Stimulated activated CD8-positive, alpha-beta memory T cell treated with anti-CD3 and anti-CD28 coated beads, Interleukin-15, amount 100 ng/mL, for 48 hours (primary cell): ENCODE measurements at places on chromosomes 5 and 9.

DNA sequence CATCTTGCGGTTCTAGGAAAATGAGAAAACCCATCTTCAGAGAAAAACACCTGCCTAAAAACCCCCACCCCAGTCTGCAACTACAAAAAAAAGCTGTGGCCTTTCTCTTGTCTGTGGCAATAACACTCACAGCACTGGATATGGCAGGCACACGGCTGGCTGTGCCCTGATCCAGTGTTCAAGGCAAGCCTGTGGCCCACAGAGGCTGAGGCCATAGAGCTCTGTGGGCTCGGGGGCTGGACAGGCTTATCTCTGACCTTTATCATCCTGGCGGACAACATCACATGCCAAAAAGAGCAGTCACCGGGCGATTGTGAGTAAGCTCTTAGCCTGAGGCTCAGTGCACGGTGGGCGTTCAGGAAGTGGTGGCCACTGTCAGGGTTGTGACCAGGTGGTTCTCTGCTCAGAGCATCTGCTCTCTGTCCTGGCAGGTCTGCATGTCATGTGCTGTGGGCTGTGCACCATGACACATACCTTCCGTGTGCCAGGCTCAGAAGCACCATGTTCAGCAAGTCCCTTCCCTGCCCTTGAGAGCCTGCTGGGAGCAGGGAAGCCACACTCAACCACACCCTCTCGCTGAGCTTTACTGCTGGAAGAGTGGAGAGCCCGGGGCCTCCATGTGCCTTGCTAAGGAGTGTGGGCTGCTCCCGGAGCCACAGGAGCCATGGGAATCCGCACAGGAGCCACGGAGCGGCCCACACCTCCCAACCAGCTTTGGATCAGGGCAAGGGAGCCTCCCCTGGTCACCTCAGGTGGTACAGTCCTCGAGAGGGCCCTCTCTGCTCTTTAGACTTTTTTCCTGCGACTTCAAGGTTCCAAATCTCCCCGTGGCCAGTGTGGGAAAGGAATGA, 34.6 kb upstream of the WDR38 start:
- peak; percentile 13 for DNase-seq

DNA sequence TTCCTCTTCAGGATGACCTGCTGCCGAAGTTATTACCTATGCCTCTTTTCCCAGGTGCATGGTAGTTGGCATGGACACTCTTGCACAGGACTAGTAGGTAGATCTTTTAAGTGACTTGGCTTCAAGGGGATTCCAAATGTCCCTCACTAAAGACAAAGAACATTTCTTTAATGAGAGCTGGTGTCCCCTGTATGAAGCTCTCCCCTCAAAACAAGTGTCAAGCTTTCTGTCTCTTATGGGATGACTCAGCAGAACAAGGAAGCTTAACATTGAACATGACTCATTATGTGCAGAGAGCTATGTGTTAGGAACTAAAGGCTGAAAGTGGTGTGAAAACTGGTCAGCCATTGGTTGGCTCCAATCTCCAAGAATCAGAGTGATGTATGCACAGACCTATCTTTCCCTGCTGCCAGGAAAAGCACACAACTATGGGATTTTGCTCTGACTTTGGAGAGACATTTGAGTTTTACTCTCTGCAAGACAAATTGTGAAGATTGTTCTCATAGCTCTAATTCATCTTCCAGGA, 120.5 kb downstream of the PRDM6 start:
- no peak for DNase-seq

DNA sequence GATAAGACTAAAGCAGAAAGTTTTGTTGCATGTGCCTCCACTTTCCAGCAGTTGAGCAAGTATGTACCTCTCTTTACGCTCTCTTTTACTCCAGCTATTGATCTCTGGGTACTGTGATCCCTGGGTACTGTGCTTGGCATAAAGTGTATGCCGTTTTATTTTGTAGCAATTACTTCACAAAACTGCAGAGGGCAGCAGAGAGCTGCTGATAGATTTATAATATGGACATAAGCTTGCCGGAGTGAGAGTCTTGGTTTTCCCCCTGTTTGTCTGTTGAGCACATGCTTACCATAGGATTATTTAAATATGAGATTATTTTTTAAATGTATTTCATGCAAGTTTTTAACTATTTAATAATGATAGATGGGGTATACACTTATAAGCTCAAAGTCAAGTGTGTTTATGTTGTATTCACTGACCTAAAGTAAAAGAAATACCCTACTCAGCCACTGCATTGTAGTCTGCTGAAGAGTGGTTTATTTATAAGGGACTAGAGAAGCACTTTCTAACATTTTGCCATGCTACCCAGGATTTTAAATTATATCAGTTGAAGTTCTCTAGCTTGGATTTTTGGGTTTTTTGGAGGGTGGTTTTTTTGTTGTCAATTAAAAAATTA, 13.0 kb downstream of the TTC1 start:
- DNase-seq: peak; percentile 19

- no peak for DNase-seq
These were observed 269.5 kb downstream of the ARHGEF28 start for GRCh38 chr5:73895471-73895870.

GRCh38 chr5:96997265-96997859, 61.5 kb downstream of the LNPEP start:
- DNase-seq: no peak

DNA sequence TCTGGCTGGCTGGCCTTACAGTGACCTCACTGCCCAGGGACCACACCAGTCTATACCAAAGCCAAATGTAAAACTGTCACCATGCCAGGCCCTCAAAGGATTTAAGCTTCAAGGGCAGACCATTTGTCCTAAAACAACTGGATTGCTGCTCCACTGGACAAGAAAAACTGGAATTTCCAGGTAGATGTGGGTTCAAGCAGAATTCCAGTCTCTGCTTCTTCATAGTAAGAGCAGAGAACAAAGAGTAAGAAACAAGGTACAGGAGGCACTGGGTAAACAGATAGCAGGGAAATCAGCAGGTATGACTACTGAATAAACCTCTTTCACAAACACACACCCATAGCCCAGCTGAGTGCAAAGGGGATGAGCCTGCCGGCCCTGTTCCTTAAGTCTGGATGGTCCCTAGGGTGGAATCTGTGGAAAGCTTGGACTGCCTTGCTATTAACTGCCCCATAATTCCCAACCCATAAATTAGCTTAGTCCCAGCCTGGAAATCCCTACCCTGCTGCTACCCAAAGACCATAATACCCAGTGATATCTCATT, 5.5 kb downstream of the B4GALT1 start:
- DNase-seq: no peak

- no peak for DNase-seq
These were observed 568.2 kb upstream of the CDH18 start for GRCh38 chr5:20556115-20556763.

- no peak for DNase-seq
These were observed 59.9 kb upstream of the CER1 start for GRCh38 chr9:14782286-14783051.

DNA sequence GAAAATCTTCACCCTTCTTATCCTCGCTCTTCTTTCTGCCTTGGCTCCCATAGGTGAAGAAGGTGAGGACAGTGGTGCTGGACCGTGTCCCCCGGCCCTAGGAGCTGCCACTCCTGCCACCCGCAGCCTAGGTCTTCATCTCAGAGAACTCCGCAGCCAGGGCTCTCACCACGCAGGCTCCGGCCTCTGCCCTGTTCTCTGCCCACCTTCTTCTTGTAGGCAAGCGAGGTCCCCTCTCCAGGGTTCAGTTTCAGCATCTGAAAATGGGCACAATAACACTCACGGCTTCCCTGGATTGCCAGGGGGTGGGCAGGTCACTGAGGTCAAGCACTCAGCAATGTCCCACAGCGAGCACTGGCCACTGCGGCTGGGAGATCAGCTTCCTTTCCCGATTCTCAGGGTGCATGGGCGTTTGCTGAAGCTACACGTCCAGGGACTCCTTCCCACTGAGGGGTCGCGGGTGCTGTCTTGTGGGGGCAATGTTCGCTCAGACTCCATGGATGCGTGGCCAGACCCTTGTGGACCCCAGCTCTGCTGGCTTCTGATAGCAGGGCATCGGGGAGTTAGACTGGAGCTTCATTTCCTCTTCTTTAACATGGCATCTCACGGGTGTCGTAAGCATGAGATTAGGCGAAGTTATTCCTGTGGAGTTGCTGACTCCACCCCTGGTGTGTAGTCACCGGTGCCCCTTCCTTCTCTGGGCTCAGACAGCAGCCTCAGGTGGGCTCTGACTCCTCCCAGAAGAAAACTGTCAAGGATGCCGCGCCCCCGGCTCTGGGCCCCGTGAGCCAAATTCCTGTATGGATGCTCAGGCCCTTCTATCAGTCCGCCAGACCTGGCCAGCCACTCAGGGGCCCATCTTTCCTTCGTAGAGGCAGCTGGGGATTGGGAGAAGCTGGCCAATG, 145.1 kb upstream of the IRX2 start:
- DNase-seq: no peak

- DNase-seq: no peak
These were observed 293.1 kb upstream of the CDH6 start for GRCh38 chr5:30900367-30900766.

DNA sequence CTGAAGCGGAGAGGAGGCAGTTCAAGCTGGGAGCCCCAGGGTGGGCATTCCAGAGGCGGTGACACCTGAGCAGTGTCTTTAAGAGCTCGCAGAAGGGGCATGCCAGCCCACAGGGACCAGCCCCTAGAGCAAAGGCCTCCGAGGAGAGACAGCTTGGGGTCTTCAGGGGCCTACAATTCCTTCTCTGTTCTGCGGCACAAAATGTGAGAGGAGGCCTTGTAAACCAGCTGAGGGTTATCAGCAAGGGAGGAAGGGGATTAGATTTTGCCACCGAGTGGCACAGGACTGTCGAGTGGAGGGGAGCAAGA, 505 bp upstream of the SIGMAR1 start:
- no peak for DNase-seq

- DNase-seq: no peak
These were observed 9.0 kb upstream of the WNK2 start for GRCh38 chr9:93174976-93175375.

GRCh38 chr5:175718401-175719108, 60.7 kb downstream of the HRH2 start:
- DNase-seq: peak; percentile 23

- DNase-seq: no peak
These were observed 19.9 kb downstream of the URM1 start for GRCh38 chr9:128390813-128391711.

DNA sequence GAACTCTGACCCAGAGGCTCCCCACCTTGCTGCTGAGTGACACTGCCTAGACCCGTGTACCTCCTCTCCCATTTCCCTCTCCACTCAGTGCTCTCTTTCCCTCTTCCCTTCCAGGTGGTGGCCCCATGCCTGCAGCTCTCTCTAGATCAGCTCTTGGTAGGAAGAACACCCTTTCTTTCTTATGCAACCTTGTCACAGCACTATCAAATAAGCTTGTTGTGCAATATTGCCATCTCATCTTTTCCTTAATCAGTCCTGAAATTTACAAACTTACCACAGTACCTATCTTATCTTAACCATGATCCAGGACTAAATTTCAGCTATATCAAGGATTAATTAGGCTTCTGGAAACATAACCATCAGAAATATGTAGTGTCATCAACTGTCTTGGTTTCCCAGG, 88.6 kb downstream of the ZFAND5 start:
- no peak for DNase-seq

GRCh38 chr9:92035146-92035545, 80.1 kb downstream of the SPTLC1 start:
- DNase-seq: no peak

GRCh38 chr9:93435386-93435785, 16.1 kb upstream of the FAM120A start:
- DNase-seq: no peak

DNA sequence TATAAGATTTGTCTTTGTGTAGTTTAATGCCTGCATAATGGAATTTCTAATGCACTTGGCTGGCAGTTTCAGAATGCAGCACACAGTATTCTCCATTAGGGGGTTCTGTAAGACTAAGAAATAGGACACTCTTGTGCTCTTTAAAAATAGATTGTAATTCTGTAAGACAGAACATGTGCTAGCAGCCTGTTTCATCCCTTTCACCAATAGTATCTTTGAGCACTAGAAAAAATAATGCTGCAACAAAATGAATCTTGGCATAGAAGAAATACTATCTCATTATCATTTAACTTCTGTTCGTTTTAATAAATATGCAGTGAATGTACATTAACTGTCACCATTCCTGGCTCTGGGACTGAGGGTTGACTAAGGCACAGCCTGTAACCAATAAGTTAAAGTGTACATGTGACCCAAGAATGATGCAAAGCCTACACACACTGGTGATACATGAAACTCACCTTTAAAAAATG, 23.8 kb upstream of the ZNF622 start:
- no peak for DNase-seq

DNA sequence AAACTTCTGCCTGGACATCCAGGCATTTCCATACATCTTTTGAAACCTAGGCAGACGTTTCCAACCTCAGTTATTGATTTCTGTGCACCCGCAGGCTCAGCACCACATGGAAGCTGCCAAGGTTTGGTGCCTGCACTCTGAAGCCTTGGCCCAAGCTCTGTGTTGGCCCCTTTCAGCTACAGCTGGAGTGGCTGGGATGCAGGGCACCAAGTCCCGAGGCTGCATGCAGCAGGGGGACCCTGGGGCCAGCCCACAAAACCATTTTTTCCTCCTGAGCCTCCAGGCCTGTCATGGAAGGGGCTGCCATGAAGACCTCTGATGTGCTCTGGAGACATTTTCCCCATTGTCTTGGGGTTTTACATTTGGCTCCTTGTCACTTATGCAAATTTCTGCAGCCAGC, 49.9 kb downstream of the NFX1 start:
- DNase-seq: no peak

DNA sequence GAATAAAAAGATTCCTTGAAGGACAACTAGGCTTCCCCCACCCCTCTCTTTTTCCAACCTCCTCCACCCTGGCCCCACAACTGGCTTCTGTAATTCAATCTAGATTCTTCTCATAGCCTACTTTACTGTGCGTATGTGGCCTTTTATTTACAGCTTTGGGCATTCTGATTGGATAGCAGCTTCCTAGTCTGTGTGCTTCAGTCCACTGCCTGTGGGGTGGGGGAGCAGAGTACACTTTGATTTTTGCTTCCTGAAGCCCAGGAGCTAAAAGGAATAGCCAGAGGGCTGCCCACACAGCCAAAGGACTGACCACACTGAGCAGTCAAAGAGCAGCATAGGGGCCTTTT, 30.4 kb downstream of the RUSC2 start:
- DNase-seq: no peak

- no peak for DNase-seq
These were observed 89.9 kb downstream of the PIP5K1B start for GRCh38 chr9:68794898-68795297.

GRCh38 chr9:27602954-27603353, 29.7 kb upstream of the C9orf72 start:
- no peak for DNase-seq

DNA sequence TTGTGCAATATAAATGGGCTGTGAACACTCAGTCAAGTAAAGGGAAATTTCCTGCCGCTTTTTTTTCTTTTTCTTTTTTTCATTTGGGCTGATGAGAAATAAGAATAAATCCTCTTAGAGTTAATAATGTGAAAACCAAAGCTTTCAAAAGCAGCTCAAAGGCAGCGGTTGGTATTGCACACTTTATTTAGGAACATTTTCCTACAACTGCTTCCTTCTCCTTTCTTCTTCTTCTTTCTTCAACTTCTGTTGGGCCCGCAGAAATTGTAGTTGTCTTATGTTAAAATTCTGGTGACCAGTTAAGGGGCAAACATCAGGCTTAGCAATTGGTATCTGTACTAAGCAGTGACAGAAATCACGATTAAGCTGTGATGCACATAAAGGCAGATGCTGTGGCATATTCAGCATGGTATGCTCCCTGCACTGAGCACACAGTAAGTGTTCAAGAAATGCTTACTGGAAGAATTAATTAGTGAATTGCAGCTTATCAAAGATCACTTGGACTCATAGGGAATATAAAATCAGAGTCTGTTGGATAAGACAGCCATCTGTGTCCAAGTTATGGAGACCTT, 85.4 kb downstream of the ANKRD55 start:
- no peak for DNase-seq
